Activated CD8-positive, alpha-beta memory T cell treated with anti-CD3 and anti-CD28 coated beads for 48 hours (primary cell): ENCODE measurements at places on chromosomes 2 and 18.

GRCh38 chr2:173436088-173436487, 81.4 kb downstream of the CDCA7 start:
- no peak for DNase-seq

DNA sequence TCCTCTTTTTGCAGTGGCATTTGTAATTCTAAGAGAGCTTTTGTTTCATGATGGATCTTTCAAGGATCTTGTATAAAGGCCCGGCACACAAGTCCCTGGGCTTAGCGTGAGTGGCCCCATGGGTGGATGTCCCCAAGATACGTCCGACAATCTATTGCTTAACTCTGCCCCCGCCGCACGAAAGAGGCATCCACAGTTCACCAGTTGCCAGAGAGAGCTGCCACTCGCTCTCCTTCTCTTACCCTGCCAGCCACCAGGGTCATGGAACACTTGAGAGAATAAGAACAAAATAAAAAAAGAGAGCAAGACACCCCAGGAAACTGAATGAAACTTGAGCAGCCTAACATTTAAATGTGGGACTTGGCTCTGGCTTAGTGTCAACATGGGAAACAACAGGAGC, 92.3 kb downstream of the CTAGE1 start:
- no peak for DNase-seq

DNA sequence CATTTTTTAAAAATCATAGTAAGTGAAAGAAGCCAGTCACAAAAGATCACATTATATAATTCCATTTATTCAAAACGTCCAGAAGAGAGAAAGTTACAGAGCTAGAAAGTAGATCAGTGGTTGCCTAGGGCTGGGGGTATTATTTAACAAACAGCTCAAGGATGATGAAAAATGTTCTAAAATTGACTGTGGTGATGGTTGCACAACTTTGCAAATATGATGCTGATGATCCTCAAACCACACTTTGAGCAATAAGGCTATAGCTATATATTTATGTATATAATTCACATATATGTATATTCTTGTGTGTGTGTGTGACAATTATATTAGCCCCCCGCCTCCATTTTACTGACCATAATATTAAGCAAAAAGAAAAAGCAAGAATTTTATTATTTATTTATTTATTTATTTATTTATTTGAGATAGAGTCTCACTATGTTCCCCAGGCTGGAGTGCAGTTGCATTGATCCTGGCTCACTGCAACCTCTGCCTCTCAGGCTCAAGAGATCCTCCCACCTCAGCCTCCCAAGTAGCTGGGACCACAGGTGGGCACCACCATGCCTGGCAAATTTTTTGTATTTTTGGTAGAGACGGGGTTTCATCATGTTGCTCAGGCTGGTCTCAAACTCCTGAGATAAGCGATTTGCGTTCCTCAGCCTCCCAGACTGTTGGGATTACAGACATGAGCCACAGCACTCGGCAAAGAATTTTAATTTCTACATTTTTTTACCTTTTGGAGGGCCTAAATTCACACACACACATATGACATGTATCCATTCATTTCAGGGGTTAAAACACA, 1.9 kb downstream of the WDR12 start:
- DNase-seq, result no peak

DNA sequence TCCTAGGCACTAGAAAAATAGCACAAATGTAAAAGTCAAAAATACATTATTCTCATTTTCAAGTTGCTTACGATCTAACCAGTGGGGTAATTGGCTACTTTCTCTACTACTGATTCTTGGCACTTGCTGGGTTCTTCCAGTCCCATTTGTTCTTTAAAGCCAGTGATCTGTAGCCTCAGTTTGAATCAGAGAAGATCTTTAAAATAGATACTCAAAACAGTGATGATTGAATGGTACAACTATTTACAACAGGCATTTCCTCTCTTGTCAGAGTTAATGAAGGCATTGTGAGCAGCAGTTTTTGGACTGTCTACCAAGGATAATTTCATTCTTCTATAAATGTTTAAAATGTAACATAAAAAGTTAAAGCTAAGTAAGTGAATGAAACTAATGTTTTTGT, 128.3 kb upstream of the FSIP2 start:
- no peak for DNase-seq

- DNase-seq, result no peak
Observed at GRCh38 chr2:226174390-226174789, 625.2 kb downstream of the IRS1 start.

DNA sequence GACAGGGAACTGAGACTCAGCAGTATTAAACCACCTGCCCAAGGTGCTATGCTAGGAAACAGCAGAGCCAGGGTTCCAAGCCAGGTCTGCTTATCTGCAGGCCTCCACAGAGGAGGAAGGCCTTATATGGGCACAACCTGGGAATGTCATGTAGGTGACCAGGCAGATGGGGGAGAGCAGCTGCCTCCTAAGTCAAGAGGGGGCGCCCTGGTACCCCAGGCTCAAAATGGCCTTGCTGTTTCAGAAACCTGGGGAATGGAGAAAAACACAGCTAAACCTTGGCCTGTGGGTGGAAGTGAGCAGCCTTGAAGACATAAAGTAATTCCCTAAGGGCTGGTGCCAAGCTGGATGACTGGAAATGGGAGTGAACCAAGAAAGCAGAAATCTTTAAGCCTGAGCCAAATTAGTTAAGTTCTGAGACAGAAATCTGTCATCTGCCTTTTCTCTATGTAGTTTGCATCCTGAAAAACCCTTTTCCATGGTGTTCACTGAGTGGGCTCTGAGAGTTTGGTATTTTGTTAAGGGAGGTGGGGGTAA, 79.1 kb downstream of the MAPK4 start:
- no peak for DNase-seq

DNA sequence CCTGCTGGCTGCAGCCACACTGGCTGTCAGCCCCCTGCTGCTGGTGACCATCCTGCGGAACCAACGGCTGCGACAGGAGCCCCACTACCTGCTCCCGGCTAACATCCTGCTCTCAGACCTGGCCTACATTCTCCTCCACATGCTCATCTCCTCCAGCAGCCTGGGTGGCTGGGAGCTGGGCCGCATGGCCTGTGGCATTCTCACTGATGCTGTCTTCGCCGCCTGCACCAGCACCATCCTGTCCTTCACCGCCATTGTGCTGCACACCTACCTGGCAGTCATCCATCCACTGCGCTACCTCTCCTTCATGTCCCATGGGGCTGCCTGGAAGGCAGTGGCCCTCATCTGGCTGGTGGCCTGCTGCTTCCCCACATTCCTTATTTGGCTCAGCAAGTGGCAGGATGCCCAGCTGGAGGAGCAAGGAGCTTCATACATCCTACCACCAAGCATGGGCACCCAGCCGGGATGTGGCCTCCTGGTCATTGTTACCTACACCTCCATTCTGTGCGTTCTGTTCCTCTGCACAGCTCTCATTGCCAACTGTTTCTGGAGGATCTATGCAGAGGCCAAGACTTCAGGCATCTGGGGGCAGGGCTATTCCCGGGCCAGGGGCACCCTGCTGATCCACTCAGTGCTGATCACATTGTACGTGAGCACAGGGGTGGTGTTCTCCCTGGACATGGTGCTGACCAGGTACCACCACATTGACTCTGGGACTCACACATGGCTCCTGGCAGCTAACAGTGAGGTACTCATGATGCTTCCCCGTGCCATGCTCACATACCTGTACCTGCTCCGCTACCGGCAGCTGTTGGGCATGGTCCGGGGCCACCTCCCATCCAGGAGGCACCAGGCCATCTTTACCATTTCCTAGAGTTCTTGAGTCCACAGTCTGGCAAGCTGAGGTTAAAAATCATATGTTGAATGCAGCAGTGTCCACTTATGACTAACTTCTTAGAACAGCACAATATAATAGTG, 741 bp downstream of the GPR148 start:
- DNase-seq, result no peak

DNA sequence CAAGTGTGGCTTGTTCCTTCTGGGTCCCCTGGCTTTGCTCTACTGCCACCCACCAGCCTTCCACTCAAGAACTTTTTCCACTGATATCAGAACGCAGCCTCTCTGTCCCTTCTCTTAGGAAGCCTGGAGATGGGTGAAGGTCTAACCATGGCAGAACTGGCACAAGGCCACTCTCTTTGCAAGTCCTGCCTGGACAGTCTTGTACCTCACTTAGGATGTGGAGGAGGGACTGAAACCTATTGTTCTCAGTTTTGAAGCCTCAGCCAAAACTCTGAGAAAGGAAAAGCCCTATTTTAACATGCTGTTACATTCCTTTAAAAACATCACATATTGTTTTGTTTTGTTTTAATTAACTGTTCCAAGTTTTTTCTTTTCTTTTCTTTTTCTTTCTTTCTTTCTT, 58.9 kb upstream of the NCOA1 start:
- no peak for DNase-seq

- DNase-seq, result no peak
Observed at GRCh38 chr18:24958001-24958400, 394.0 kb downstream of the ZNF521 start.

DNA sequence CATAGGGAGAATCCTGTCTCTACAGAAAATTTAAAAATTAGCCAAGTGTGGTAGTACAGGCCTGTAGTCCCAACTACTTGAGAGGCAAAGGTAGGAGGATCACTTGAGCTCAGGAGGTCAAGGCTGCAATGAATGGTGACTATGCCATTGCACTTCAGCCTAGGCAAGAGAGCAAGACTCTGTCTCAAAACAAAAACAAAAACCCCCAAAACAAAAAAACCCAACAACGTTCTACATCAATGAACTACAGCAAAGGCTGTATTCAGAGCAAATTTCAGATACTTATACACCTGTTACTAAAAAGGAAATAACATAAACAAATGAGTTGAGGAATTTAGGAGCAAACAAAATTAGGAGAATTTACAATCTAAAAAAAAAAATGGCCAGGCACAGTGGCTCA, 22.6 kb downstream of the YES1 start:
- no peak for DNase-seq

DNA sequence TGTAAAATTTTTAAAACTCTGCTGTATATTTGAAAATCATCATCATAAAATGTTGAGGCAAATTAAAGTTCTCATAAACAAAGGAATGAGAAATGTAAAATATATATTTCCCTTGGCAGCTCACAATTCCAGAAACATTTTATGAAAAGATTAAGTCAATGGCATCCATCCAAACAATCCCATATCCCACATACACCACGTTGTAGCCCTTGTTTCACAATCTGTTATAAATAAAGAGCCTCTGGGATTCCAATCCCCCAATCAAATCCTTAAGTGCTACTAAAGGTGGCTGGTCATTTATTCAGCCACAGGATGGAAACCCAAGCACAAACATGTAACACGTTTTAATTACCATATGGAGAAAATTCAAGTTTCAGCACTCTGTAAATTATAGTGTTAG, 51.7 kb downstream of the GFPT1 start:
- DNase-seq, result no peak

- DNase-seq, result no peak
Observed at GRCh38 chr2:15950088-15950952, 10.0 kb downstream of the MYCN start.

- DNase-seq, result no peak
Observed at GRCh38 chr2:56230156-56230555, 46.4 kb downstream of the CCDC85A start.

- DNase-seq, result no peak
Observed at GRCh38 chr2:150470435-150470834, 17.0 kb downstream of the RND3 start.

- DNase-seq, result no peak
Observed at GRCh38 chr2:16014041-16014787, 73.9 kb downstream of the MYCN start.

DNA sequence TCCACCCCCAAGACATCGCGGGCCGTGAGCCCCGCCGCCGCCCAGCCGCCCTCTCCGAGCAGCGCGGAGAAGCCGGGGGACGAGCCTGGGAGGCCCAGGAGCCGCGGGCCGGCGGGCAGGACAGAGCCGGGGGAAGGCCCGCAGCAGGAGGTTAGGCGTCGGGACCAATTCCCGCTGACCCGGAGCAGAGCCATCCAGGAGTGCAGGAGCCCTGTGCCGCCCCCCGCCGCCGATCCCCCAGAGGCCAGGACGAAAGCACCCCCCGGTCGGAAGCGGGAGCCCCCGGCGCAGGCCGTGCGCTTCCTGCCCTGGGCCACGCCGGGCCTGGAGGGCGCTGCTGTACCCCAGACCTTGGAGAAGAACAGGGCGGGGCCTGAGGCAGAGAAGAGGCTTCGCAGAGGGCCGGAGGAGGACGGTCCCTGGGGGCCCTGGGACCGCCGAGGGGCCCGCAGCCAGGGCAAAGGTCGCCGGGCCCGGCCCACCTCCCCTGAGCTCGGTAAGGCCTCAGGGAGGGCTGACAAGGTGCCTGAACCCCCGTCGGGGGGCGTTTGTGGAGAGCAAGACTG, 14.2 kb downstream of the SPEG start:
- no peak for DNase-seq

DNA sequence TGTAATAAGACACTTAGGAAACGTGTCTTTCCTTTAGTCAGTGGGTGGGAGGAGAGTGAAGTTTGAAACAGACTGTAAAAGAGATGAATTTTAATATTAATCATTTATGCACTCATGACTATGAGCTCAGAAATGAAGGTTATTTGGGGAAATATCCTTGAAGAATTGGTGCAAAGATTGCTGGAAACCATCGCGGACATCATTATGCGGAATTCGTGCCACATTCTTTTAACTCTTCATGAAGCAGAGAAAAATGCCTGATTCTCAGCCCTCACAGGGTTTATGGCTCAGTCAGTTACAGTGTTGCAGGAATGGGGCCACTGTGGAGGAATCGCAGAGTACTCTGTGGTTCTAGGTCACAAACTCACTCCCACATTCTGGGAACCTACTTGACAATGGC, 109.7 kb downstream of the RGPD3 start:
- no peak for DNase-seq

- no peak for DNase-seq
Observed at GRCh38 chr2:84443477-84443876, 15.6 kb downstream of the SUCLG1 start.

- no peak for DNase-seq
Observed at GRCh38 chr18:54278615-54279014, 9.3 kb downstream of the POLI start.

DNA sequence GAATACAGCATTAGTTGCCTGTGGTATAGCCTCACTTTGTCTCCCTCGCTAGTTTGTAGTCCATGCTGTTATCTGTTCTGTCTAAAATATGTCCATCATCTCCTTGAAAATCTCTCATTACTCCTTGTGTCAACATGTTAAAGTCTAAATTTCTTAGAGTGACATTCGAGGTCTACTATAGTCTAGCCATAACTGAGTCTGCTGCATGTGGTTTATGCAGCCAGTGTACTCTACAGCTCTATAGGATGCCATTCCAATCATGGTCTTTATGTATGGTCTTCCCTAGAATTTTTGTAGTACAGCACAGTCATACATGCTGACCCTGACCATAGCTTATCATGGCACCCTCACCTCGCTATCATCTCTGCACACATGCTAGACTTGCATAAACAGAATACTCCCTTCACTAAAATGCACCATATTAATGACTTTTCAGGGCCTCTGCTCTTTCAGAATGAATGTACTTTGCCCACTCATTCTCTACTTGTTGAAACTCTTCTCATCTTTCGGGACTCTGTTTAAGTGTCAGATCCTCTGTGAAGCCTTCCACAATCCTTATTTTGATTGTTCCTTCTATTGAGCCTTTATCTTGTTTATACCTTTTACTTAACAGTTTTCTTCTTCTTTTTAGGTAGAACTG, 12.8 kb downstream of the TANK start:
- no peak for DNase-seq
